ENCODE measurements at places on chromosomes 12 and 14.

DNA sequence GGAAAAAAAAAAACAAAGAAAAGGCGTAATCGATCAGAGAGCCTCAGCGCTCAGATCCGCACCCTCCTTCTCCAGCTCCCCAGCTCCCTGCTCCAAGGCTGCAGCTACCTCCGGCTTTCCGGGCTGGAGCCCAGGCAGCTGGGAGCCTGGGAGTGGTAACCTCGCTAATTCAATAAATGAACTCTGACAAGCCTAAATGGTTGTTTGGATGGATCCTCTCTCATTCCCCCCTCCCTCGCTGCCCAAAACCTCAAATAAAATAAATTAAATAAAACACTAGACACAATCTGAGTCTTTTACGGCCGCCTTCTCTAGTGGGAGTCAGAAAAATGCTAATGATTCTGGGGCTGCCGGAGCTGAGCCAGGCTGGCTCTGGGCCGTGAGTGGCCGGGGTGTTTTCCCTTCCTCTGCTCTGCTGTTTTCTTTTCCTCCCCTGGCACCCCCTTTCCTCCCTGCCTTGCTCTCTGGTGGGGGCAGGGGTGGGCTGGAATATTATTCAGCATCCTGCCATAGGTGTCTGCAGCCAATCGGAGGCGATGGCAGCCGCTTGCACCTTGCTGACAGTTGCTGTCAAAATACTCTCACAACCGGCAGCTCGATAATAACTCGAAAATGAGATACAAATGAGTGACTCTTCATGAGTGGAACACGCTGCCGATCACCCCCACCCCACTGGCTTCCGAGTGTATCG is 76.1 kb downstream of the RBM19 start:
- no peak overlapping the region for H3K27ac ChIP-seq
- H3K4me1 ChIP-seq: no peaks in the 10 kb centered on the region
- no peak for DNase-seq
- no peaks in the 10 kb centered on the region for H3K27me3 ChIP-seq
- H3K4me3 ChIP-seq: no peak overlapping the region

DNA sequence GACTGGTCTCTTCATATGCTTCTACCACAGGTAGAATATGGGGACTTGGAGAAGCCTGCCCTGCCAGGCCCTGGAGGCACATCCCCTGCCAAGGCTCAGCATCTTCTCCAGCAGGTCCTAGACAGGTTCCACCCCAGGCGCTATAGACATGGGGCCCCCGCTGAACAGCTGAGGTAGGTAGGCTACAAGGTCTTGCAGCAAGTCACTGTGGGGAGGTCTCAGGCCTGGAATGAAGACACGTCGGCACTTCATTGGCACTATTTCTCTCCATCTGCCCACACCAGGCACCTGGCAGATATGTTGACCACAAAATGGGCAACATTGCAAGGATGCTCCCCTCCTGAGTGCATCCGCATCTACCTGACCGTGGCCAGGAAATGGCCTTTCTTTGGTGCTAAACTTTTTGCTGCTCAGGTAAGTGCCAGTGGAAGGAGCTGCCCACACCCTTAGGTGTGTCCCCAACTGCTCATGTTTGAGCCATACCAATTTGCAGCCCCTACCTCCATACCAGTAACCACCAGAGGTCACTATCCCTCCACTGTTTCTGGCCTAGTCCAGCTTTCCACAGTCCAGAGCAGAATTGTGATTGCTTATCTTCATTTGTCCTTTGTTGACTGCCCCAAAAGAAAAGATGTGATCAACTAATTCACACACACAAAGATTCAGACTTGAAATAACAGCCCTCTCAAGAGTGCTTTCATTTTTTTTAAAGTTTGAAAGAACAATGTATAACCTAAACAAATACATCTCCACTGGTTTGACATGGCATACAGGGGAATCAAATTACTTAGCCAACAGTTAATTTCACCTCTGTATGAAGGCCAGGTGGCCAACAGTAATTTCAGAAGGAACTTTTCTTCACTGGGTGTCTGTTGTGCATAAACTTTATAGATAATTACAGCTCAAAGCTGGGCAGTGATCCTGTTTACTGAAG is 16.1 kb downstream of the PIGH start:
- H3K27me3 ChIP-seq: no peaks in the 10 kb centered on the region
- peaks cover 10% of the 10 kb centered on the region for H3K36me3 ChIP-seq
- H3K27ac ChIP-seq: no peak overlapping the region
- H3K4me1 ChIP-seq: no peaks in the 10 kb centered on the region

DNA sequence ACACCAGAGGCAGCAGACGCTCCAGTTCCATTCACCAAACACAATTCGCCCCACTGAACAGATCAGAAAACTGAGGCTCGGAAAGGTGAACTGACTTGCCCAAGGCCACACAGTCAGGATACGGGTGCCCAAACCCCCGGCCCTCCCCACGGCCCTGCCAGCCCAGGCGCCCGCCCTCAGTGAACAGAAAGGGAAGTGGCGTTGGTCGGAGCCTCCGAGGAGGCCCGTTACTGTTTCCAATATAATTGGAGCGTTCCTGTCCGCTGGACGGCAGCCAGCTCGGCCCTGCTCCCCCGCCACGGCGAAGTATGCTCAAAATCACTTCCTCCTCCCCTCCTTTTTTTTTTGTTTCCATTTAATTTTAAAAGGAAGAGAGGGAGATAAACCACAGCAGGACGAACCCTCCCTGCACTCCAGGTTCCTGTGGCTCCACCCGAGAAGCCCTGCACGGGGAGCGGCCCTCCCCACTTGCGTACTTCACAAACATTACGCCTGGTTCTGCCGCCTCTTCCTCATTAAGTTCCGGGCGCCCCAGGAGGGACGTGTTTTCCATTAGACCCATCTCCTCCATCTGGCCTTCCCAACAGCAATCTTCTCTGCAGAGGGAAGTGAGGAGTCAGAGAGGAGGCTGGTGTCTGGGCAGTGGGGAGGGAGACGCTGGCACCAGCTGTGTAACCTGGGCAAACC is 61.1 kb downstream of the NCOR2 start:
- no peaks in the 10 kb centered on the region for H3K36me3 ChIP-seq
- H3K27ac ChIP-seq: no peak overlapping the region
- H3K4me1 ChIP-seq: peaks cover 3% of the 10 kb centered on the region
- no peaks in the 10 kb centered on the region for H3K27me3 ChIP-seq

DNA sequence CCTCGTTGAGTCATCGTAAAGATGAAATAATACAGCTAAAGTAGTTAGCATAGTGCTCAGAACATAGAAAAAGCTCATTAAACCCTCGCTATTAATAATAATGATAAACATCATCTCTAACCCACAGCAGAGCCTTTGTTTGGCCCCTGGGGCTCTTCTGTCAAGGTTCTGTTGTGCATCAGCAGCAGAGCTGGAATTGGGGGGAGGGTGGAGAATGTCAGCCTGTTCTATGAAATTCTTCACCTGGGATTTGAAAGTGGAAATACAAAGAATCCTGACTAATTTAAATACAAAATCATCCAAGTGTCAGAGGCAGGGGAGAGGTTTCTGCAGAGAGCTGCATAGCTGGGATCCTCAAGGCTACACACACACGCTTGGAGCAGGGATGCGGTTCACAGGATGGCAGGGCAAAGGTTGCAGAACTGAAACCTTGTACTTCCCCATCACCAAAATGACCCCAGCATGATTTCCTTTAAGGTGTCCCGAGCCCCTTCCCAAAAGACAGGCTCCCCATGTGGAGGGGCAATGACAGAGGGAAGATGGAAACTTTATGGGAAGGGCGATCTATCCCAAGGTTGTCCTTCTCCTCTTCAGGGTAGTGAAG is 71.8 kb downstream of the DAD1 start:
- H3K27me3 ChIP-seq: no peaks in the 10 kb centered on the region
- no peak overlapping the region for H3K27ac ChIP-seq
- no peaks in the 10 kb centered on the region for H3K36me3 ChIP-seq
- DNase-seq: no peak
- no peak overlapping the region for H3K4me3 ChIP-seq

- no peak for DNase-seq
- no peak overlapping the region for H3K4me3 ChIP-seq
- no peaks in the 10 kb centered on the region for H3K27me3 ChIP-seq
- peaks cover 7% of the 10 kb centered on the region for H3K4me1 ChIP-seq
- no peak overlapping the region for H3K27ac ChIP-seq
Measured at GRCh38 chr12:111066744-111067437, 146.5 kb upstream of the MYL2 start.

DNA sequence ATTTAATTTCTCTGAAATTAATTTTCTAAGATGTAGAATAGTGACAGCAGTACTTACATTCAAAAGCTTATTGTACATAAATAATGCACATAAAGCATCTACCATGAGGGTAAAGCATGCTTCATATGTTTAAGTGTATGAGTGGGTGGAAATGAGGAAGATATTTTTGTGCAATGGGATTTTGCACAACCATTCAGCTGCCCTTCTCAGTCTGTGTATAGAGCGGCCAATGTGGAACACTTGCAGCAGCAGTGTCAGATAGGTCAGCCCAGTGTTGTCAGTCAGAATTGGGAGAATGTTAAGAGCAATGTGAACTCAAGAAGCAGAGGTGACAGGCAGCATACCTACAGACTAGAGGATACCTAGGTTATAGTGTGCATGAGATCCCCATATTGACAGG is 72.5 kb upstream of the ATP2B1 start:
- H3K36me3 ChIP-seq: no peaks in the 10 kb centered on the region
- no peaks in the 10 kb centered on the region for H3K27me3 ChIP-seq
- no peaks in the 10 kb centered on the region for H3K4me1 ChIP-seq
- no peak overlapping the region for H3K27ac ChIP-seq

DNA sequence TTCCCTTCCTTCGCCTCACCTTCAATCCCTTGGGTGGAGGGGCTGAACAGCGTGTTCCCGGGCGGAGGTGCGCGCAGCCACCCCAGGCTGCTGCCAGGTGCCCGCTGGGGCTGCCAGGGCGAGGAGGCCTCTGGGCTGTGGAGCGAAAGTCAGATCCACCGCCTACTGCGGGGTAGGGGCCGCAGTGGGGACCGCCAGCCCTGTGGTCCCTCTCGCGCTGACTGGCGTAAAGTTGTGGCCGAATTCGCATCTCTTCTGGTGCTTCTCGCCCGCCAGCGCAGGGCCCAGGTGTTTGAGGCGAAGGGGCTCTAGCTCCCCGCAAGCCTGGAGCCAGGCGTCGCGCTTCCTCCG is 6.9 kb upstream of the HOXC4 start:
- no peak for DNase-seq
- no peak overlapping the region for H3K4me3 ChIP-seq
- peaks cover 4% of the 10 kb centered on the region for H3K4me1 ChIP-seq
- peaks cover 98% of the 10 kb centered on the region for H3K27me3 ChIP-seq
- no peak overlapping the region for H3K27ac ChIP-seq

DNA sequence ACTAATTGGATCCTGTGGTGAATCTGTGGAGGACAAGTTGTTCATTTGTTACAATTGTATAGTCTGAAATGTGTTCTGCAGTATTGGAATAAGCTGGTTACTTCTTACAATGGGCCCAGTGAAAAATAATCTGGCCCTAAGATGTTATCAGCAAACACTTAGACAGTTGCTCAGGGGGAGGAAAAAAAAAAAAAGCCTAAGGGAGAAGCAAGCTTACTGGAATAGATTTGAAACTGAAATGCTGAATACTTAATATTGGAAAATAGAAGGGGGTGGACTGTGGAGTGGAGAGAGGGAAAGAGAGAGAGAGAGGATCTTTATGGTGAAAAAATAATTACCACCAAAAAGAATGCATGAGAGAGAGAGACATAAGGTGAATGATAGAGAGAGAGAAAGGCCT is 4.0 kb downstream of the FOXG1 start:
- peaks cover 87% of the 10 kb centered on the region for H3K27me3 ChIP-seq

- DNase-seq: no peak
- H3K4me1 ChIP-seq: no peaks in the 10 kb centered on the region
- H3K4me3 ChIP-seq: no peak overlapping the region
Measured at GRCh38 chr12:77161944-77162343, 96.6 kb upstream of the E2F7 start.

GRCh38 chr12:38905480-38906351 is at the start of gene CPNE8:
CPNE8 (minus strand) TSS chr12:38905591; CDS start chr12:38905534, 57 bp downstream.
- H3K27ac ChIP-seq: no peak within 1 kb of the TSS
- DNase-seq: no peak
- H3K4me3 ChIP-seq: peak within 1 kb of the TSS; percentile 72
- H3K36me3 ChIP-seq: no peaks in the 10 kb centered on the region
- no peaks in the 10 kb centered on the region for H3K4me1 ChIP-seq
- H3K27me3 ChIP-seq: no peaks in the 10 kb centered on the region

DNA sequence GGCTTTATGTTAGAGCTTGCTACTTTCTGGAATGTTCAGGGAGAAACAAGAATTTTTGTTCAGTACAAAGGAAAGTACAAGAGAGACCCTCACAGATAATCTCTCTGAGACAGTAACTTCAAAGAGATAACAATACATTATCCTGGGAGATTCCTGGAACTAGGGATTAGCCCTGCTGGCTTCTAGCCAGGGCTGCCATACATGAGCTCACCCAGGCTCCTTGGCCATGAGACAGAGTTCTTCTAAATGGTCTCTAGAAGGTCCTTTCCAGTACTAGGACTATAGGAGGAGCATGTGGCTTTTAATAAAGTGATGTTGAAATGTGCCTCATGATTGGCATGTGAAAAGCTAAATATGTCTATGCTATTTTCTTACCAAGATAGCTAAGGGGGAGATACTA is 342.5 kb downstream of the EMP1 start:
- no peak for DNase-seq
- no peak overlapping the region for H3K27ac ChIP-seq
- no peaks in the 10 kb centered on the region for H3K27me3 ChIP-seq
- no peaks in the 10 kb centered on the region for H3K4me1 ChIP-seq

GRCh38 chr14:99383472-99384449 is 96.9 kb downstream of the SETD3 start:
- peaks cover 17% of the 10 kb centered on the region for H3K4me1 ChIP-seq
- no peak overlapping the region for H3K27ac ChIP-seq
- no peak overlapping the region for H3K4me3 ChIP-seq

DNA sequence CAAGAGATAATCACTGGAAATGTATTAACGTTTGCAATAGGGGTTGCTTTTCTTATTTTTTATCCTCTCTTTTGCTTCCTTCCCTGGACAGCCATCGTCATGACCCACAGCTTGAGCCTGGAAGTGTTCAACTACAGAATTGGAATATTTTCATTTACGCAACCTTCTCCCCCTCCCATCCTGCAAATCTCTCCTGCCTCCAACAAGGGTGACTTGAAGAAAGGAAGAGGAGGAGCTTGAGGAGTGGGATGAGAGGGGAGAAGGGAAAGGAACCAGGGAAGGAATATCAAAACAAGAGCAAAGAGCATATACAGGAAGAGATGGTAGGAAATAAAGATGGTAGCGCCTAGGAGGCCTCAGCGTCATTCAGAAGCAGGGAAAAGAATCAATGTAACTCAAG is 1.6 kb upstream of the MANSC4 start:
- no peaks in the 10 kb centered on the region for H3K27me3 ChIP-seq
- peak overlapping the region; percentile 53 for H3K4me3 ChIP-seq
- H3K36me3 ChIP-seq: no peaks in the 10 kb centered on the region
- H3K27ac ChIP-seq: no peak overlapping the region
- no peak for DNase-seq
- peaks cover 16% of the 10 kb centered on the region for H3K4me1 ChIP-seq

DNA sequence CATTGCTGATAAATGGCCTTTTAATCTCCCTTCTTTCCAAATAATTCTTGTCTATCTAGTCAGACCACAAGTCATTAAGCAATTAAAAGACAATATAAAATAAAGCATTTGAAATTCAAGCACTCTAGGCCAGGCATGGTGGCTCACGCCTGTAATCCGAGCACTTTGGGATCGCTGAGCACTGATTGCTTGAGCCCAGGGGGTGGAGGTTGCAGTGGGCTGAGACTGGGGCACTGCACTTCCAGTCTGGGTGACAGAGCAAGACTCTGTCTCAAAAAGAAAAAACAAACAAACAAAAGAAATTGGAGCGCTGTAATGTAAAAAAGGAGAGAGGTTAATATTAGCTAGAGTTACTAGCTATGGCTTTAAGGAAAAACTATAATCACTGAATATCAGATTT is 30.5 kb upstream of the CSRP2 start:
- no peaks in the 10 kb centered on the region for H3K36me3 ChIP-seq
- no peak overlapping the region for H3K4me3 ChIP-seq
- no peak overlapping the region for H3K27ac ChIP-seq
- no peak for DNase-seq
- peaks cover 12% of the 10 kb centered on the region for H3K4me1 ChIP-seq

Measured in H1 (cell line).